ENCODE measurements at places on chromosomes 11 and 22.

DNA sequence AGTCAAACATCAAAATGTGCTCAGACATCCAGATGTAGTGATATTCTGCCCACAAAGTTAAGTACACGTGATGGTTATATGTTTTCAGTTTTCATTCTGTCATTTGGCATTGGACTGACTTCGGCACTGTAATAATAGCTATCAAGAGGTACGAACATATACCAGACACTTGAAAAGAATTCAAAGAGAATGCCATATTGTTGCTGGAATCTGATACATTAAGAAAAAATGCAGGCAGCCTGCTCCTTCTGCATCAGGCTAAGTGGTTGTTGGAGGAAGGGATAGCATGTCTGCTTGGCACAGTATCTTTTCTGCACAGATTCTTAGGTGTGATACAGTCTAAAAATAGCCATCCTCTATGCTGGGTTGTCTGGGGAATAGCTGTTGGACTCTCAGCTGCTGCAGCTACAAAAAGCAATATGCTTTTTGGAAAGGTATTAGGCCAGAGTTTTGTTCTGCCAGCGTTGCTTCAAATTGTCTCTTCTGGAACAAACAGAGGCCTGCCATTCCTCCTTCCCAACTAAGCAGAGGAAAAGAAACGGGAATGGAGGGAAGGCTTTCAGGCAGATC, 892.6 kb downstream of the TBC1D22A start:
- peak; percentile 98 for DNase-seq

DNA sequence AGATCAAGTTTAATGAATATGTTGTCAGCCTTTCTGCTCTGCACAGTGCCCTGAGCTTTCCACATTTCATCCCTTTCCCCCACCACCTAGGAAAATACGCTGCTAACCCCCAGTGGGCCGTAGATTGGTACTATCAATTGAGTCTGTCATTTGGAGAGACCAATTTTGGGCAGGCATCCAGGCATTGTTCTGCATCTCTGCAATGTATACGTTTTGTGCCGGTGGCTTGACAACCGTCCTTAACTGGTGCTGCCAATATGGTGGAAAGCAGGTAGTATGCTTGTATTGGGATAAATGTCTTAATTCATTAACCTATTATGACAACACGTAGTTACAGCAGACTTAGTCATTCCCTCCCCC, 1.3 kb downstream of the ELMOD1 start:
- no peak for DNase-seq

DNA sequence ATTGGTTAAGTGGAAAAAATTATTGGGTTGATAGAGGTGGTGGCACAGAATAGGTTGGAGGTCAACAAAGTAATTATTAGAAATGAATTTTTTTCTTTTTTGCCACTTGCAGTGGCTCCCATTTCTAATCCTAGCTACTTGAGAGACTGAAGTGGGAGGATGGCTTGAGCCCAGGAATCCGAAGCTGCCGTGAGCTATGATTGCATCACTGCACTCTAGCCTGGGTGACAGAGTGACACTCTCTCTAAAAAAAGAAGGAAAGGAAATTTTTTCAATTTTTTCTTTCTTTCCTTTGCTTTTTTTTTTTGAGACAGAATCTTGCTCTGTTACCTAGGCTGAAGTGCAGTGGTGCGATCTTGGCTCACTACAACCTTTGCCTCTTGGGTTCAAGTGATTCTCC, 2.2 kb upstream of the BCO2 start:
- DNase-seq: no peak

DNA sequence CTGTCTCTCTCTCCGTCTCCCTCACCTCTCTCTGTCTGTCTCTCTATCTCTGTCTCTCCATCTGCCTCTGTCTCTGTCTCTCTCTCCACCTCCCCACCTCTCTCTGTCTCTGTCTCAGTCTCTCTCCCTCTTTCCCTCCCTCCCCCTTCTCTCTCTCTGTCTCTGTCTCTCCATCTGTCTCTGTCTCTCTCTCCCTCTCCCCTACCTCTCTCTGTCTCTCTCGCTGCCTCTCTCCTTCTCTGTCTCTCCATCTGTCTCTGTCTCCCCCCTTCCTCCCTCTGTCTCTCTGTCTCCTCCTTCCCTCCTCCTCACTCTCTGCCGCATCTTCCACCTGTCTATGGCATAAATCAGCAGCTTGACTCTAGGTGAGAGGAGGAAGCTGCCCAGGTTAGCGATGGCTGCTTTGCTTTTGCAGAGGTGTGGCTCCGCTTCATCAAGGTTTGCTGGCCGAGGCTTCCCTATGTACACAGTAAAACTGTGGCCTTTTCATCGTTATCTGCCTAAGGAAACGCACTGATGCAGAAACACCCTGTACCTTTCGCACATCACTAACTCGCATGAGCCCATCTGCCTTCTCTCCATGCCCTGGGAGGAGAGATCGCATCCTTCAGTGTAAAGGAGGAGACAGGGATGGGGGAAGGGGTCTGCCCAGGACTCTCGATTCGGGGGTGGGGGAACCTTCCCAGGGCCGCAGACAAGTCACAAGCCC, 44.5 kb downstream of the ANO1 start:
- DNase-seq: peak; percentile 76

- peak; percentile 15 for DNase-seq
These were observed 30.3 kb downstream of the TRIM66 start for GRCh38 chr11:8652140-8652539.

DNA sequence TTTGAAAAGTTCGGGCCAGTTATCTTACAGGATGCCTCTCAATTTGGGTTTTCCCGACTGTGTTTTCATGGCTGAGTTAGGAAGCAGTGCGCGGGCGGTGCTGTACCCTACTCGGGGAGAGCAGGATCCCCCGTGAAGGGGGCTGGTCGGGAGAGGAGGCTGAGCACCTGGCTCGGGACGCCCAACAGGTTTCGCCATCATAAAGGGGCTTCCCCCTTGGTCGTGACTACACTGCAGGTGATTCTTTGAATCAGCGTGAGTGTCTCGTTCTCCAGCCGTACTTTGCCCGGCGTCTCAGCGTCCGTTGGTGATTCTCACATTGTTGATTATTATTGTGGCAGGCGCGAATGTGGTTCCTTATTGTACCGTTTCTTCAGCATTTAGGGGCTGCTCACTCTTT, 46.6 kb downstream of the ST14 start:
- DNase-seq: no peak

DNA sequence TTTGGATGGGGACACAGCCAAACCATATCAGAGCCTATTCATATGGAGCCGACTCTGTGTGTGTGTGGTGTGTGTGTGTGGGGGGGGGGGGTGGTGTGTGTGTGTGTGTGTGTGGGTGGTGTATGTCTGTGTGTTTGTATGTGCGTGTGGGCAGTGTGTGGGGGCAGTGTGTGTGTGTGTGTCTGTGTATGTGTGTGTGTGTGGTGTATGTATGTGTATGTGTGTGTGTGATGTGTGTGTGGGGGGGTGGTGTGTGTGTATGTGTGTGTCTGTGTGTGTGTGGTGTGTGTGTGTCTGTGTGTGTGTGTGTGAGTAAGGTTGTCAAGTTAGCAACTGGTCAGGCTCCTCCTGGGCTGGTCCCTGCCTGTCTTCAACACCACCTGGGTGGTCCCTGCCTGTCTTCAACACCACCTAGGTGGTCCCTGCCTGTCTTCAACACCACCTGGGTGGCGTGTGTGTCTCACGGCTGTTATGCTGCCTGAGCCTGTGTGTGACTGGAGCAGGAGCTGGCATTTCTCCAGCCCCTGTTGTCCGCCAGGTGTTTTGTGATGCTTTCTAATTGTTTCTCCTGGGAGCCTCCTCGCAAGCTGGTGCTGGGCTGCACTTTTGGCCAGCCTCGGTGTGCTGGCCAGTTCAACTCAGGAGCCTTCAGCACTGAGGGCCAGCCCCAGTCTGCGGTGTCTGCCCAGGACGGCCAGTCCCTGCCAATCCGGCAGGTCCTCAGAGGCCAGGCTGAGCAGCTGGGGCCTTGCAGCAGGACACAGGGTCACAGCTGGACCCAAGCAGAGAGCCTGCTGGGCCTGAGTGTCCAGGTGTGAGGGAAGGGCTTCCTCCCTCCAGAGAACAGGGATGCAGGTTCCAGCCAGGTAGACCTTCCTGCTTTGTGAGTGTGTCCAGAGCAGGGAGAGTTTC, 21.5 kb upstream of the PVALB start:
- peak; percentile 88 for DNase-seq

DNA sequence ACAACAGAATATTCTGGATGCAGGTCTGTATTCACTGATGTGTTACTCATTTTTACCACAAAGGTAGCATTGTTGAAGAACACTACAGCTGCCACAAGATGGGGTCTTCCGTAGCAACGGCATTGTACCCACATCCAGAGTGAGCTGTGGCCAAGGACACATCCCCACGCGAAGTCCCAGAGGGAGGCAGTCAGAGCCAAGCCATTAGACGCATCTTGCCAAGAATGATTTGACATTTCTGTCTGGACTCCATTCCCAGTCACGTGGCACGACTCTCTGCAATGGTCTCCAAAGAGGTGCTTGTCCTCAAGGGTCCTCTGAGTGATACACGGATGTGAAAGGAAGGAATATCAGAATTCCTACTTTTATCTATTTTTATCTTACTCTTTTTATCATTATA, 15.5 kb downstream of the OPCML start:
- DNase-seq: no peak

GRCh38 chr22:41181349-41182241, 23.5 kb upstream of the L3MBTL2 start:
- DNase-seq: peak; percentile 20

GRCh38 chr11:69516526-69516925, 35.1 kb downstream of the LINC01488 start:
- DNase-seq: no peak

- DNase-seq: no peak
These were observed 198.7 kb downstream of the AASDHPPT start for GRCh38 chr11:106276126-106276525.

DNA sequence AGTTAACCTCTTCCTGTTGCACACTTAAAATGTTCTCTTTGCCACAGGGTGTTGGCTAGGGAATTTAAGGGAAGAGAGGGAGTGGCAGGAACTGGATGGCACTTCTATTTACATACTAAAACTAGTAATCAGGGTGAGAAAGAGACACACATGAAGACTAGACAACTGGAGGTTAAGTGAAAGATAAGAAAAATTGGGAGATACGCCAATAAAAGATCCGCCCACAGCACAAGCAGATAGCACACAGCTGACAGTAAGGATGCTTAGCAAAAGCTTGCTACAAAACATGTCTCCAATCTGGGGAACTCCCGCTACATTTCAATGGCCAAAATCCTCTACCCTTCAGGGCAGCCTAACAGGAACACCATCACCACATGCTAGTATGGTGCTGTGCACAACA, 12.8 kb downstream of the CPSF7 start:
- no peak for DNase-seq
